GM03348 (cell line): ENCODE measurements at places on chromosomes 7 and 10.

DNA sequence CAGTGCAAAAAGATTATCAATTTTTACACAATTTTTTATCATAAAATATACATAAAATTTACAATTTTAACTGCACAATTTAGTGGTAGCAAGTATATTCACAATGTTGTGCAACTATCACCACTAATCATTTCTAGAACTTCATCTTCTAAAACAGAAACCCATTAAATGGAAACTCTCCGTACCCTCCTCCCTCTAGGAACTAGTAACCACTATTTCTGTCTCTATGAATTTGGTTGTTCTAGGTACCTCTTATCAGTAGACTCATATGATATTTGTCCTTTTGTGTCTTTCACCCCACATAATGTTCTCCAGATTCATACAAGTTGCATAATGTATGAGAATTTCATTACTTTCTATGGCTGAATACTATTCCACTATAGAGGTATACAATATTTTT lies 73.5 kb downstream of the HERC4 start:
- no peak for DNase-seq

DNA sequence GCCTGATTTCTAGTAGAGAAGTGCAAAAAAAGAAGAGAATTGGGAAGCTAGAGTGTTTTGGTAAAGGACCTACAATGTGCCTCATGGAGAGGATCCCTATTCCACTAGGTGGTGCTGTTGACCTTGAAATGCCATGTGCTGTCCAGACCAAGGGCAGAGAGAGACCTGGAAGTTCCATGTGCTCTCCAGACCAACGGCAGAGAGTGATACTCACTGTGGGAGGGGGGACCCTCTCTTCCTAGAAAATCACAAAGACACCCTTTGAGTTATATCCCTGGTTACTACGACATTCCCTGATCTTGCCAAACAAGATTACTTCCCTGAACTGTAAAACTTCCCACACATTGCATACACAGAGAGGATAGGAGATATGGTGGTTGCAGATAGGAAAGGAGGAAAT lies 212.7 kb upstream of the ZNF804B start:
- no peak for DNase-seq

DNA sequence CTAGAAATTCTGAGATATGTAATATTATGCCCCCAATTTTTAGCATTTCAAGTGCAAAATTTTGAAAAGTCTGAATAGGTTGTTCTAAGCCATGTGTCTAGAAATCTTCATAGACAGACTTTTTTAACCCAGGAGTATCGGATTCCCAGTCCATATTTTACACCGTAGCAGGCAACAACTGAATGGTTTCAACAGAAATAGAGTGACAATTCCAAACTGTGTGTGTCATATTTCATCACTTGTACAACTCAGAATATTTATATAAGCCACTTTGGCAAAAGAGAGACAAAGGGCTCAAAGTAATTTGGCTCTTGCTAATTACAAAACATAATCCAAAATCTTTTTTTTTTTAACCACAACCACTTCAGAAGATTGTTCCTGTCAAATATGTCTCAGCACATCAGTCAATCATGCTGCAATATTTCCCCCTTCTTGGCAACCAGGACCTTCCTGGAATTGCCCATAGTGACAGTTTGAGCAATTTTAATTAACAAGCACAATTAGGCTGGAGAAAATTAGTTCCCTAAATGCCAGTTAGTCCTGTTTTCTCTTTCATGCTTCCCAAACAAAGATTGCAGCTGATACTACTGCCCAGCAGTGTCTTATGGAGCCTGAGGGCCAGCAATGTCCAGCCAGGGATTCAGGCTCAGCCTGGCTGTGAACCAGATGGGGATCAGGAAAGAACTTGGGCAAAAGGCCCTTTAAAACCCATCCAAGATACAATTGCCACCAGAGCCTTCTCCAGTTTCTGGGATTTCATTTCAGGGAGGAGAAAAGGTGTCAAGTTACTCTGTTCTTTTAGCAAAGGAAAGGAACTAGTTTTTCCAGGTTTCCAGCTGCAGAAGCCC lies 533.3 kb upstream of the GHITM start:
- DNase-seq = no peak

DNA sequence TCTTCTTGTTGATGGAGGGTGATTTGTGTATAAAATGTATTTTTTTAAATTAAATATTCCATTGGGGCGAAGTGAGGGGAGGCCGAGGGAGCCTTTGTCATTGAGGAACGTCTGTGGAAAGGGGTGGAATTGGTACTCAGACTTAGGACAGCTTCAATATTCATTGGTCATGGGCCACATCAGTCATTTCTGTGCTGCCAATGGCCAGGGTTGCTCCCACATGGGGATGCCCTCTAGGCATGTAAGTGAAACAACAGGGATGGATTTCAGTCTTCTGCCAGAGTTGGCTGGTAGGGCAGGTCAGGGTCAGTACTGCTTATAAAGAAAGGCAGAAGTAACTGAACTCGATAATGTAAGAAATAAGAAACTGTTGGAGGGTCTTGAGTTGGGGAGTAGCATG lies 47.2 kb downstream of the NEURL1 start:
- DNase-seq = no peak

DNA sequence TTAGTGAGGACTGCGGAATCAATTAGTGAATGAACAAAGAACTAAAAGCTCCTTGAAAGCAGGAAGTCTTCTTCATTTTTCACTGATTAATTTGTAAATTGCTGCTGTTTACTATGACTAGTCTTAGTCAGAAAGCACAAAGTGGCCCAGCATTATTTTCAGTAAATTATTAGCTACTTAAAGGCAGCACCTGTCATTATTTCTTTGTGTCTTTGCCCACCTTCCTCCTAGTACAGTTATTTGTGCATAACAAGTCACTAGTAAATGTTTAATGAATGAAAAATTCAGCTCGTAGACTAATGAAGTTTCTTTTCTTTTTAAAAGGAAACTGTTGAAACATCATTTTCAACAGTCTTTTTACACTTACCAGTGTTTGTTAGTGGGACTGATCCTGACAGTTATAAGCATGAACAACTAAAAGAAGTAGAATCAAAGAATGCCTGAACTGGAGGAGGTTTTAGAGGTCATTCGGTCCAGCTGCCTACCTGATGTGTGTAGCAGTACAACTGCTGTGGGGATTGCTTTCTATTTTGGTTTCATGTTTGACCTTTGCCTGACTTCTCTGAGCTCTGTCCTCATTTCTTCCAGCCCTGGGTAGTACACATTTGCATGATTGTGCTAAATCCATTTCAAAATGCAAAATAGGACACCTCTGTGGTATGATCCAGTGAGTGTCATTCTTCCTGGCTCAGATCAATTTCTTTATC lies 140.0 kb upstream of the PHYHIPL start:
- DNase-seq = no peak

DNA sequence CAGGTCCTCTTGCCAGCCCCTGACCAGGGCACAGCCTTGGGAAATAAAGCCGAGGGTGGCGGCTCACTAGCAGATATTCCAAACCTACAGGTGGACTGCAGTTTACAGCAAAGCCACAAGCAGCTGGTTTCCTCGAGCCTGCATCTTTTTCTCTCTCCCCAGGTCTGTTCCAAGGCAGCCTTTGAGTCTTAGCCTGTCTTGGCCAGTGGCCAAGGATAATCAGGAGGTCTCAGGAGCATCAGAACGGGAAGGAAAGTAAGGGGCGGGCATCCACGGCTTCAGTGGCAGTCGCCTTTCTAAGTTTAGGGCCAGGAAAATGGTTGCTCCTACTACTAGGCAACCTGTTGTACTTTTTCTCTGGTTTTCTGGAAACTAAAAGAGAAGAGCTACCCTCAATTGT lies 219.7 kb upstream of the ZMIZ1 start:
- DNase-seq = no peak

GRCh38 chr10:72353965-72354355 lies 759 bp downstream of the DNAJB12 start:
- DNase-seq = peak; percentile 52

DNA sequence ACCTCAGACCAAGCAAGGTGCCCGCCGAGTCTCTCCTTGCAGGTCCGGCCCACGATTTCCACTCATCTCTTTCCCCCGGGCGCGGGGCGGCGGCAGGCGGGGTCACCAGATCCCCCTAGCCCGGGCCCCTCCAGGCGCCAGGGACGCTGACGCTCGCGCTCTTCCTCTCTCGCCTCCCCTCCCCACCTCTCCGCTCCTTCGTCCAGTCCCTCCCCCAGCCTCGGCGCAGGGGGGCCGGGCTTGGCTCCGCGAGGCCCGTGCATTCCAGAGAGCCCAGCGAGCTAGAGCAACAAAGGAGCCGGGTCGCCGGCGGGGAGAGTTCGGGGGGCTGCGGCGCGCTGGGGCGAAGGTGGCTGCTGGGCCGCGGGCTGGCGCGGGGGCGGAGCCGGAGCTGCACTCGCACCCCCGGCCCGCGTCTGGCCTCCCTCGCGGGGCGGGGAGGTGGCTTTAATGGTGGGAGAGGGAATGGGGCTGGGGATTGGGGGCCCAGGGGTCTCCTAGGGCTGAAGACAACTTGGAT lies at the start of gene SMO:
TSS of gene SMO (plus strand) at position 262 of the 520 bp plus-strand sequence. CDS start 519 bp downstream, outside the sequence.
- peak; percentile 68 for DNase-seq

GRCh38 chr10:76631036-76631670 lies 1006.5 kb downstream of the KCNMA1 start:
- no peak for DNase-seq

GRCh38 chr10:24821986-24822385 lies 98.3 kb upstream of the ARHGAP21 start:
- DNase-seq = no peak

DNA sequence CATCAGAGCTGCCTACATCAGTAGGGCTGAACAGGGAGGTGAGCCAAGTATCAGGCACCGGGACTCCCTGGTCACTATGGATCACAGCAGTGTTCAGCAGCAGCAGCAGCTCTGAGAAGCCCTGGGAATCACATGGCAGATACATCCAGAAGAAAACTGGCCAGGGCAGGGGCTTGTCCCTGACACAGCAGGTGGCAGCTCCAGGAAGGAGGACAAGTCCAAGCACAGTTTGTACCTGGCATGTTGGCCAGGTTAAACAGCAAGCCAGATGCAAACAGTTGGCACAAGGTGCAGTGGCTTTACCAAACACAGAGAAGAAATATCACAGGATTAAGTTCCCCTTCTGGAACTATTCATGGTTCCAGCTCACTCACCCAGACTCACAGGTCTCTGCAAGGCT lies 139.4 kb downstream of the KCNMA1 start:
- no peak for DNase-seq

GRCh38 chr7:100044718-100045117 lies 4.9 kb upstream of the ZSCAN21 start:
- no peak for DNase-seq

- DNase-seq = no peak
Observed at GRCh38 chr10:117457071-117457810, 82.0 kb upstream of the PDZD8 start.

- DNase-seq = no peak
Observed at GRCh38 chr7:31747553-31747952, 60.5 kb downstream of the PPP1R17 start.

DNA sequence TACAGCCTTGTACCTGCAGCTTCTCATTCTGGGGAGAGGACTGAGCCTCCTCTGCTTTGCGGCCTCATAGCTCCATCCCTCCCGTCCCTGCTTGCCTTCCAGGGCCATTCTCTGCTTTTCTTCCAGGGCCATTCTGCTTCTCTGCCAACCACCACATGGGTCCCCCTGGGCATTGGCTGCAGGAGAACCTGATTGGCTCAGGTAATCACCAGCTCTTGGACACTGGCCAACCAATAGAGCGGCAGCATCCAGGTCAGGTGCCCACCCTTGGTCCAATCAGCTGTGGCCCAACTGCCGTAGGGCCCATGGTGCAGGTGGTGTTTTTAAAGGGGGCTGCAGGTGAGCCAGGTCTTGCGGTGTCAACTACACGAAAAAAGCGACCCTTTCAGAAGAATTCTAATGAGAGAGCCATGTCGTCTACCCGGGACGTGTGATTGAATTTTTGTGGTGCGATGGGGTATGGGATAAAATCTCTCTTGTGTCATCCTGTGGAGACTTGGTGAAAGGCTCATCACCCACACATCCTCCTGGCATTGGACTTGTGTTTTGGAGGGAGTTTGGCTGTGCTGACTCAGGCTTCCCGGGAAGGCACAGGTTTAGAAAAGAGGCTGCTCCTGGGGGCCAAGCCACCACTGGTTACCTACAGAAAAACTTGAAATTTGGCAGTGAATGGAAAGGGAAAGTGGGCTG lies 46.0 kb upstream of the PODXL start:
- DNase-seq = peak; percentile 64

DNA sequence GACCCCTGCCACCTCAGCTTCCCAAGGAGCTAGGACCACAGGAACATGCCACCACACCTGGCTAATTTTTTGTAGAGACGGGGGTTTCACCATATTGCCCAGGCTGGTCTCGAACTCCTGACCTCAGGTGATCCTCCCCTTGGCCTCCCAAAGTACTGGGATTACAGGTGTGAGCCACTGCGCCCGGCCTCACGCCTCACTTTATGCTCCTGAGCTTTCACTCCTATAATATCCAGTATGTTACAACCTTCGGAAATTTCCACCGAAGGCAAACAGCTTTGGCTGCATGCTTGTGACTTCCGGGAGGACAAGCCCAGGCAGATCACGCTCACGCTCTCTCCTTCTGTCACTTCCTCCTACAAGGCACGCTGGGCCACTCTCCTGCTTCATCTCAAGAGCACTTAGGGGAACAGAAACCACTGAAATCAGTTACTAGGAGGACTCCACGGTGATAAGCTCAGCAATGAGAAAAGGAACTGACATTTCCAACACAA lies 4.4 kb upstream of the MAD1L1 start:
- no peak for DNase-seq

DNA sequence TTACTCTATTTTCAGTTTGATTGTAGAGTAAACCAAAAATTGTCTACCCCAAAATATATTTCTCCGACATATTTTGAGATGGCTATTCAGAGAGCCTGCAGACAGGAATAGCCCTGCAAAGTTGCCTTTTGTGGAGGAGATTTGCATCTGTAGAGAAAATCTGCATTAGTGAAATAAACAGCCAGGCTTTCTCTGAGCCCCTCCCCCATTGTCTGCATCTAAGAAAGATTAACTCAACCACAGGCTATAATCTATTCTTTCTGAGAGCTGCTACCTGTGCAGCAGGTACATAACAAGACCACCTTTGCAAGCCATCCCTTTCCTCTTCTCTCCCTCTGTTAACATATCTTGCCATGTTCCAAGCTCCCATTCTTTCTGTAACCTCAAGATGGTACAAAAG lies 1034.2 kb downstream of the SORCS3 start:
- DNase-seq = no peak

DNA sequence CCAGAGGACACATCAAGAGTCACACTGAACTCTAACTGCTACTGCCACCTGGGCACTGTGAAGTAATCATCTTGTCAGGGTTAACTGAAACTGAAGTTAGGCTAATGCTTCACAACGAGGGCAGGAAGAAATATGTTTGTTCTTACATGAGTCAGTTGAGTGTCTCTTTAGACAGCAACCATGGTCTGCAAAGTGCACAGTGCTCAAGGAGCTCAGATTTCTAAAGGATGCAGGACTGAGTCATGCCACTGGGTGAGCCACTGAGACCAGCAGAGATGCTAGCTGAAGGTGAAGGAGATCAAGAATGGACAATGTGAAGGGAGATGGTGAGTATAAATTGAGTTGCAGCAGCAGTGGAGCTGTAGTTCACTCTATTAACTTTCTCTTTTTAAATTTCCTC lies 76.0 kb upstream of the CTTNBP2 start:
- DNase-seq = no peak
